ENCODE measurements at places on chromosomes 7 and 10.

DNA sequence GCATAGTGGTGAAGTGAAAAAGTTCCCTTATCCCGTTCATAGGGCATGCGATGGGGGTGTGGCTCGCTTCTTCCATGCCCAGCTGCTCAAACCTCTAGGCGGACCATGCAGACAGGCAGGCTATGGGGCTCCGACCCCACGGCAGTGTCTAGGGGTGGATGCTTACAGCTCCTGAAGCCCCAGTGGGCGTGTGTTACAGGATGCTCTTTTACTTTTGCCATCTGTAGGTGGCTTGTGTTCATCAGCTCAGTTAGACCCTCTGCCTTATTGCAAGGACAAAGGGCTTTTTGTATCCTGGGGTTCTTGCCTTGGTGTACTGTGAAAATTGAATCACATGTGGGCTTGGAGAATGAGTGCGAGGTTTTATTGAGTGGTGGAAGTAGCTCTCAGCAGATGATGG, at the start of gene MYL10:
TSS of gene MYL10 (minus strand) at position 126 of the 400 bp plus-strand sequence. CDS start 178 bp downstream, outside the sequence.
- no peak for DNase-seq

DNA sequence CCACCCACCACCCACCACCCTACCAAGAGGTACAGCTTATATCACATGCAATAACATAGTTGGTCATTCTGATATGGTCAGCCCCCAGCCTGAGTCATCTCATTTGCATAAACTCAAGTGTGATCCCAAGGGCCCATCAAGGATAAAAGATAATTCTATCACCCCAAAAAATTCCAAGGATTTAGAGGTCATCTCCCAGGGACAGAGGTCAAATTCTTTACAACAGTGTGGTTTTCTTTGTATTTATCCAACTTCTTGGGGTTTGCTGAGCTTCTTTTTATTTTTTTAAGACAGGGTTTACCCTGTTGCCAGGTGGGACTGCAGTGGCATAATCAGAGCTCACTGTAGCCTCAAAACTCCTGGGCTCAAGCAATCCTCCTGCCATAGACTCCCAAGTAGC, 9.4 kb upstream of the GTPBP10 start:
- DNase-seq: no peak

- DNase-seq: peak; percentile 80
These were observed 163.6 kb downstream of the PIP4K2A start for GRCh38 chr10:22550732-22551131.

GRCh38 chr10:120684226-120684625, 166.9 kb upstream of the WDR11 start:
- no peak for DNase-seq

- DNase-seq: no peak
These were observed 38.8 kb downstream of the CDHR3 start for GRCh38 chr7:106001886-106002285.

GRCh38 chr10:13528123-13528874, 515 bp downstream of the BEND7 start:
- DNase-seq: peak; percentile 24

- DNase-seq: no peak
These were observed 6.6 kb downstream of the CUBN start for GRCh38 chr10:17122726-17123661.

DNA sequence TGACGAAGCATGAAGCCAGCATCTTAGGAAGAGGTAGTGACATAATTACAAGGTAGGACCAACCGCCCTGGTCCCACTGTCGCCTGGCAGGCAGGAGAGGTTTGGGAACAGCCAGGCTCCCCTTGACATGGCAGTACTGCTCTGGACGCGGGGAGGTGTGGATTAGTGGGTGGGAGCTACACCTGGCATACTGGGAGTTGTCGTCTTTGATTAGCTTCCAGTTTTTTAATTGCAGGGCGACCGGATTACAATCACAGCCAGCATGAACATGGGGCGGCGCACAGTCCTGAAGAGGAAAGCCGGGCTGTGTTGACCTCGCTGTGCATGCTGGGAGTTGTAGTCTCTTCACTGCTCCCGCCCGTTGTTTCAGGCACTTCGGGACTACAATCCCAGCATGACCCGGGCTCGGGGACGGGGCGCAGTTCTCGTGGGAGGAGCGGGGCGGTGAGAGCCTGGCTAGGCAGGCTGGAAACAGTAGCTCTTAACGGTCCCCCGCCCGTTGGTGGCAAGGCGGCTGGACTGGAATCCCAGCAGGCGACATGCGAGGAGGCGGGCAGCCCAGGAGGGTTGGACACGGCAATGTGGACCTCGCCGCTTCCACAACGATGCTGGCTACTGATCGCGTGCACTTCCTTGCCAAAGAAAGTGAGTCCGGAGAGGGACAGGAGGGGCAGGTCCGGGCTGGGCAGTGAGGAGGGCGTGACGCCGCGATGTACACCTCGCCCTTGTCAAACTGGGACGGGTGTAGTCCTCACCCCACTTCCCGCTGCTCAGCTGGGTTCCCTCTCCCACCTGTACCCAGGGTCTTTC, 98.0 kb upstream of the ZNF722 start:
- peak; percentile 86 for DNase-seq

DNA sequence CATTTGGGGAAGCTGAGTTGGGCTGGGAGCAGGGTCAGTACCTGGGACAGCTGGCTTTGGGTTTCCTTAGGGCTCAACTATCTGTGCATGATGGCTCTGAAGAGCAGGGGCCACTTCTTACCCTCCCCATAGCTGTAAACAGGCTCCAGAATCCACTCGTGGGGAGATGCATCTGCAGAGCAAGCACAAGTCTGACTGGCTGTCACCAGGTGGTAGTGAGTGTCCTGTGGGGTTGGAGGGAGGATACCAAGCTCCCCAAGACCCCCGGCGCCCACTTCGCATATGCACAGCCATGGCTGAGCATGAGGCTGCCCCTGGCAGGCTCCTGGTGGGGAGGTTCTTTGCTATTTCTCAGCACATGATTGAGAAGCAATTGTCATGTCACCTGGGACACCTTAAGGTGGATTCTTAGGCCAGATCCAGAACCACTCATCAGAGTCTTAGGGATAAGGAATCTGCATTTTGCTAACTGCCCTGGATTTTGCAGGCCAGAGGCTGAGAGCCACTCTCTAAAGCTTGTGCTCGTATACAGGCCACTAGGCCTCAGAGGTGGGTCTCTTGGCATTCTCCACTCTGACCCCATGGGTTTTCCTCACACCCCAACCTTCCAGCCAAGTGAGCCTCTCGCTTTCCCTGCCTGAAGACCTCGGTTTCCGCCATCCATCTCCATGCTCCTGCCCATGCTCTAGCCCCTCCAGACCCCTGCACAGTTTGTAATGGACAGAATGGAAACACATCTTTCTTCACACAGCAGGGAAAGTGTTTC, 53.7 kb downstream of the ADCY1 start:
- no peak for DNase-seq

- DNase-seq: no peak
These were observed 193.5 kb downstream of the SORCS3 start for GRCh38 chr10:104834580-104834979.

- DNase-seq: no peak
These were observed 11.0 kb downstream of the PRR15 start for GRCh38 chr7:29574659-29575058.

GRCh38 chr10:101310529-101311184, 43.3 kb upstream of the BTRC start:
- no peak for DNase-seq

DNA sequence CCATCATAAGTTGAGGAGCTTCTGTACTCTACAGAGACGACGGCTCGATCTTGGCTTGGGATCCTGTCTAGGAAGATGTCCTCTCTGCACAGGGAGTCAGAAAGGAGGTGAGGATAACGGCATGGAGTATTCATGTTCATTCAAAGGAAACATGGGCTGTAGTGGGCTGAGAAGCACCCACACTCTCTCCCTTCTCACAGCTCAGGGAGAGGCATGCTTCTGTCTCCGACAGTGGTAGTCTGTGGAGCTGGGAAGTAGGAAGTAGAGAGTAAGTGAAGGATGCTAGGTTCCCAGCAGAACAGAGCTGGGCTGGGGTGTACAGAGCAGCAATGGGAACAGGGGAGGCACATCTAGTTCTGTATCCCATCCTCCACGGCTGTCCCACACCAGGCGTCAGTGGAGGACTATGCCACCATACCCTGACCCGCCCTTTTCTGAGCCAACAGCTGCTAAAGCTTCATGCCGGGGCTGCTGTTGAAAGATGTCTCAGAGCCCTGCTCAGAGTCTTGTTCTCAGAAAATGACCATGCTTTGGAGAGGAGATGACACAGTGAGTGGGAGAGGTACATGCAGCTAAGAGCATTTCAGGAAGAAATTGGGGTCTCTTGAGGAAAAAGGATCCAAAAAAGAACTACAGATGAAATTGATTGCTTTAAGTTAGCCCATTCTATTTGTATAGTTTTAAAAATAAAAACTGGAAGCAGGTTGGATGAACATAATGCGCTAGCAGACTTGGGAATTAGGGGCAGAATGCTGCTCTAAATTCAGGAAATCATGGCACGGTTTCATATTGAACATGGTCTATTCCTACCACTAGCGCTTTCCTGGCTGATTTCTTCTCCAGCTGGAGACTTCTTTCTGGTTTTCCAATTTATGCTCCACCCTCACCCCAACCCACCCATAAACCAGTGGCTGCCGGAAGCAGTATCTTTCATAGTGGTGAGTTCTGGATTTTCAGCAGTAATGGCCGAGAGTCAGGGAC, 138.6 kb downstream of the CHN2 start:
- DNase-seq: no peak

Data from stimulated activated CD4-positive, alpha-beta T cell treated with anti-CD3 and anti-CD28 coated beads, Interleukin-2, amount 100 ng/mL, for 24 hours (primary cell).